ENCODE measurements at places on chromosomes 6 and 20. TPM values are rescaled to one million over a fixed set of nuclear protein-coding genes. Genes with fewer than 3 reads are reported as not detected.

Gene DEFB121
- not detected for total RNA-seq

GRCh38 chr20:16368645-16369292 is 204.5 kb downstream of the KIF16B start:
- no peak for DNase-seq

DNA sequence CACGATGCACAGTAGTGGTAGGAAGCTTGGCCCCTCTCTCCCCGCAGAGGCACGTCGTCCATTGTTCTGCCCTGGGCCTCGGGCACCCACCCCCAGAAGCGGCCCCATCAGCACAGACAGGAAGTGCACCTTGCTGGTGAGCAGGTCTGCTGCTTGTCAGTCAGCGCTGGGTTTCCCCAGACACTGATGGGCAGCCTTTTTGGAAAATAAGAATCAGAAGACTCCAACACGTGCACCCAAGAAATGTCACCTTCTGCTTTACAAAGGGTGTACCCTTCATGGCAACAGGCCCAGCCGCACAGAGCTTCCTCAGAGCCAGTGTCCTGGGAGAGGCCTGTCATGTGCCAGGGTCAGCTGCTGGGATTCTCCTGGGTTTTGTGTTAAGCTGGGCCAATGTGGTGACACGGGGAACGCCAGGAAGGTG is 34.7 kb upstream of the IRF4 start:
- DNase-seq: no peak

DNA sequence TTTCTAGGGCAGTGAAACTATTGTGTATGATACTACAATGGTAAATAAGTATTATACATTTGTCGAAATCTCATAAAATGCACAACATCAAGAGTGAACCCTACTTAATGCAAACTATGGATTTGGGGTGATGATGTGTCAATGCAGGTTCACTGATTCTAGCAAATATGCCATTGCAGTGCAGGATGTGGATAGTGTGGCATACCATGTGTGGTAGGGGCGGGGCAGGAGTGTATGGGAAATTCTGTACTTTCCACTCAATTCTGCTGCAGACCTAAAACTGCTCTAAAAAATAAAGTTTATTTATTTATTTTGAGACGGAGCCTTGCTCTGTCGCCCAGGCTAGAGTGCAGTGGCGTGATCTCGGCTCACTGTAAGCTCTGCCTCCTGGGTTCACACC is 44.3 kb downstream of the ABHD12 start:
- no peak for DNase-seq

DNA sequence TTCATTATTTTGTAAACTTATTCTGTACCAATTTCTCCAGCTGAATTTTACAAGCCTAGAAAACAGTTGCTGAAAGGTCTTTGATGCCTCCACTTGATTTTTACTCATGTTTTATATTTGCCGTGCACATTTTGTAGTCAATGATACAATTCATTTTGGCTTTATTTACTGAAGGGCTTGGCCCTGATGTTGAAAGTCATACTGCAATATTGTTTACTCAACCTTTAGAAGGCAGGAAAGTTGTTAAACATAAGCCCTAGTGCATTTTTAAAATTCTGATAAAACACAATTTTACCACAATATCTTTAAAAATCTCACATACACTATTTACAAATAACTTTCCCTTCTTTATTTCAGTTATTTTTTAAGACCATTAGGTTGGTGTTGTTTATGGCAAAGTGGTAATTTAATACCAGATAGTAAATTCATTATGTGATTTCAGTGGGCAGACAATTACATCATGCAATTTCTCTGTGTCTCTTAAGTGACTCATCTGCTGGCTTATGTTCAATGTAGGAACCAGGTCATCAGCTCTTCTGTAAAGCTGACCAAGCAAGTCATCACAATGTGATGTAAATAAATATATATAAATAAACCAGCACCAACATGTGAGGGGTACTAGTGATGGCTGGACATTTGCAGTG is 121.1 kb upstream of the SLC35B3 start:
- peak; percentile 2 for DNase-seq

- DNase-seq: no peak
Observed at GRCh38 chr6:106453756-106454367, 93.3 kb downstream of the CRYBG1 start.

Measured in dermis microvascular lymphatic vessel endothelial cell (primary cell).